M059J (cell line): ENCODE measurements at places on chromosomes 3 and 15.
A peak's percentile ranks its signal among the peaks of the same experiment; 100 is the strongest.

DNA sequence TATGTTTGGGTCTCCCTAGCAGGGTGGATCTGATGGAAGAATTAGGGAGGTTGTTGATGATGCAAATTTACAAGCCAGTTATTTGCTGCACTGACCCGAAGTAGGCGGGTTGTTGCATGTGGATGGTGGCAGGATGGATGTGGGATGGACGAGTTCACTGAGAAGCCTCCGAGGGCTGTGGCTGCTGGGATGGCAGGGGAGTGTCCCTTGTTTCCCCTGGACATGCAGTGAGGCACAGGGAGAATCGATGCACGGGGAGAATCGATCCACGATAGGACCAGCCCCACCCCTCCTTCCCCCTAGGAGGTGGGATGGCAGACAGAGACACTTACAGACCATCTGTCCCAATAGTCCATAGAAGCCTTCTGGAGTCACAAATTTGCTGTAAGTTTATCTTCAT lies 31.0 kb upstream of the KLF13 start:
- DNase-seq = no peak

DNA sequence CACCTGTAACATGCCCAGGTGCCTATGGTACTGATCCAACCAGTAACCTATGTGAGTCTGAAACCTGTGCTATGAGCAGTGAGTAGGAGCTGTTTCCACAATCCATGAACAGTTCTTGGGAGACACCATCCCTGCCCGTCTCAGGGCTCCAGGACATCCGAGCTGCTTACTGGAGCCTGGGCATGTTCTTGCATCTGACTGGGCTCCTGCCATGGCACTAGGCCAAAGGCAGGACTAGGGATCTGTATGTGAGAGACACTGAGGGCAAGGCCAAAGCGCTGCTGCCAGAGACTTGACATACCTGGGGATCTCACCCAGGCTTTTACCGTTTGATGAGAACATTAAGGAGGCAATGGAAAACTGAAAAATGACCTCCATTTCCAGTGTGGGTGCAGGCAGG lies 59.8 kb downstream of the WDR76 start:
- DNase-seq = no peak

GRCh38 chr3:72052841-72053409 lies 268.0 kb upstream of the PROK2 start:
- DNase-seq = no peak

- peak; percentile 70 for DNase-seq
Observed at GRCh38 chr3:15339786-15340215, 7.4 kb upstream of the SH3BP5 start.

DNA sequence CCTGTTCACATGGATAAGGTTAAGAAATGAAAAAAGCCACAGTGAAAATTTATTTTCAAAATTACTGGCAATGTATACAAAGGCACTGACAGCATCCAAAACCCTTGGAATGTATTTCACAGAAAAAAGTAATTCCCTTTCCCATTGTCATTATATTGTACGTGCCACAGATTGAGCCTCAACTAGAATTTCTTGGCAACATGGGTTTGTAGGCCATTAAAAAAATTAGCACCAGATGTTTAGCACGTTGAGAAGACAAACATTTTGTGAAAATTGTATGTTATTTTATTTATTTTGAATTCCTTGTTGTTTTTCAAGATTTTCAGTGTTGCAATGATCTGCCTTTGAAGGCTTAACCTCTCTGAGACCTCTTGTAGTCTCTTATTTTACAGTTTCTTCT lies 76.3 kb upstream of the EPHB3 start:
- DNase-seq = no peak

GRCh38 chr15:46751303-46751702 lies 966.0 kb upstream of the SEMA6D start:
- DNase-seq = no peak

- no peak for DNase-seq
Observed at GRCh38 chr3:74921676-74922075, 307.2 kb upstream of the CNTN3 start.

DNA sequence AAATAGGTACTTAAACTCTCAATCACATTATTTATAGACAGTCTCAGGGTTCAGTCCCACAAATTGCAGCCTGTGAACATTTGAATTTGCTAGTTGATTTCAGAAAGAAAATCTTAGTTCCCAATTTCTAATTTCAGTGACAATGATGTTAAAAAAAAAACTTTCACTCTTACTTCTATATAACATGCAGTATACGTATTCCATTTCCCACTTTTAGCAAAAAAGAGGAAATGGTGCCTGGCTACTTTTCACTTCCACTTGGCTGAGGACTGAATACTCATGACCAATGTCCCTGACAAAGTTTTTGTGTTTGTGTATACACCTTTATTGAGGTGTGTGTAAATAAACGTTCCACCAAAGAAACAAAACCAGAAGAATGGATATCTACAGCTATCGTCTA lies 32.1 kb upstream of the XCR1 start:
- DNase-seq = no peak

- no peak for DNase-seq
Observed at GRCh38 chr3:73855813-73856212, 231.1 kb upstream of the PDZRN3 start.

DNA sequence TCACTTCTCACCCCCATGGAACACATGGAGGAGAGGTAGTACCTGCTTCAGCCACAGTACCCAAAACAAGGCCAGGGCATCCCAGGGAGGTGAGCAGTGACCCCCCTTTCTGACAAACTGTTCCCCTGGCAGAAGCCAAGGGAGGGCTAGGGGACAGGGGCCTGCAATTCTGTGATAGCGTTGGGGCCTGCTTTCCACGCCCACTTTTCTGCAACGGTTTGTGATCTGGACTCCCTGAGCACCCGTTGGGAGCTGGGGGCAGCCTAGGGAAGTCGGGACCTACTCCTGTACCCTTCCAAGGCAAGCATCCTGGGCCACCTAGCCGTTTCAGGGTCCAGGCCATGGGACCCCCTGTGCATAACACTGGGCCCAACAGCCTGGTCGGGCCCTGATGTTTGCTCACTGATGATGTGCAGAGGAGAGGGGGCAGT lies 996 bp upstream of the DNAJA4 start:
- DNase-seq = no peak

GRCh38 chr3:124353691-124354090 lies 361.8 kb upstream of the ROPN1 start:
- no peak for DNase-seq

DNA sequence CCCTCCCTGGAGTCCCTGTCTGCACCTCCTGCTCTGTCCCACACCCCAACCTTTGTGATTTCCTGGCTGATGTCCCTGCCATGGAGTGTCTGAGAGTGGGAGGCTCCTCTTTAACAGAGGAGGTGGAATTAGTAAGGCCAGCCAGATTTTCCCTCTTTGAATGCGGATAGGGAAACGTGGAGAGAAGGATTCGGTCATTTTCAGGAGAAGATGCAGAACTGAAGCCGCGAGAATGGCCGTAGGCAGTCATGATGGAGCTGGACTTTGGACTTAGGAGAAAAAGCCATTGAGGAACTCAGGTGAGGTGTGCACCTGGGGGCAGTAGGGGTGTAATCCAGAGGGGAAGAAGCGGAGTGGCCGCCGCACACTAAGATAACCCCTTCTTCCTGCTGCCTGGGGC lies 138.1 kb upstream of the ATP10A start:
- no peak for DNase-seq

GRCh38 chr3:4536260-4536659 lies 43.1 kb downstream of the ITPR1 start:
- no peak for DNase-seq

- DNase-seq = no peak
Observed at GRCh38 chr3:31358473-31359070, 174.2 kb upstream of the STT3B start.

- DNase-seq = peak; percentile 92
Observed at GRCh38 chr15:73930371-73930770, 4.1 kb downstream of the LOXL1 start.

DNA sequence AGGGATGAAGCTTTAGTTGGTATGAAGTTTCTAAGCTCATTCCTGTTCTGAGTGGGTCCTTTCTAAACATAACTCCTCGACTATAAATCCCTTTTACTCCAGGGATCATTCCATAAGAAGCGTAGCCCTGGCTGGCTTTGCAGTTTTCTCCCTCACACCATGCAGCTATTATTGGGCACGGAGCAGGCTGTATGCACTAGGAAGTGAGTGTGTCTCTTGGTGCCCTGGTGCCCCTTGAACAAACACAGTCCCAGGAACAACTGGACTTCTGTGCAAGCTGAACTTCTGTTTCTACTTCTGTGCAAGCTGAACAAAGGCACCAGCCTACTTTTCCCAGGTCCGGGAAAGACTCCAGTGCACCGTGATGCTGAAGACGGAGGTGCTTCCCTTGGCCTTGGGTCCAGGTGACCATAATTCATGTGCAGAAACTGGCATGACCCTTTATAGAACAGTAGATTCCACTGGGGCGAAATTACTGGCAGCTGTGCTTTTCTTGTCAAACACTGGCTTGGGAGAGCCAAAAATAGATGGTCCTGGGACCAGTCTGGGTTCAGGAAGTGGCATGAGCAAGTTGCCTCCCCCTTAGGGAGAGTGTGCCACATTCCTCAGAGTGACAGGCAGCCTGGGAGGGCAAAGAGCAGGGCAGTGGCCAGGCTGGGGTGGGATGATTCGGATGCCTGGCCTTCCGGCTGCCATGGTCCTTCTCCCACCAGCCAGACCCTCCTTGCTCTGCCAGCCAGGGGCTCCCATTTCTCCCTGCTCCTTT lies 127.2 kb downstream of the SLCO3A1 start:
- peak; percentile 23 for DNase-seq

- no peak for DNase-seq
Observed at GRCh38 chr3:184002469-184002868, 15.2 kb downstream of the ABCC5 start.

DNA sequence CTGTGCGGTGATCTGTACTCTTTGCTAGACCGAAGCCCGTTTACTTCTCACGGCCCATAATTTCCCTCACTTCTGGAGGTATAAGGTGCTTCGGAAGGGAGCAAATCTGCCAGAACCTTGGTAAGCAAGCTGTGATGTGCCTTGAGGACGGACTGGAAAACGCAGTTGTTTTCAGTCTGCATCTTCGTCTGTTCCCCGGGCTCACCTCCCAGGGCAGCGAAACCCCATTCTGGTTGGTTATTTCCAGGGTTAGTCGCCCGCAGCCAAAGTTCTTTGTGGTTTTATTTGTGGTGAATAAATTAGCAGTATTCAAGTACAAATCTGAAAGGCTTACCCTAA lies 401 bp downstream of the RAMAC start:
- DNase-seq = no peak

DNA sequence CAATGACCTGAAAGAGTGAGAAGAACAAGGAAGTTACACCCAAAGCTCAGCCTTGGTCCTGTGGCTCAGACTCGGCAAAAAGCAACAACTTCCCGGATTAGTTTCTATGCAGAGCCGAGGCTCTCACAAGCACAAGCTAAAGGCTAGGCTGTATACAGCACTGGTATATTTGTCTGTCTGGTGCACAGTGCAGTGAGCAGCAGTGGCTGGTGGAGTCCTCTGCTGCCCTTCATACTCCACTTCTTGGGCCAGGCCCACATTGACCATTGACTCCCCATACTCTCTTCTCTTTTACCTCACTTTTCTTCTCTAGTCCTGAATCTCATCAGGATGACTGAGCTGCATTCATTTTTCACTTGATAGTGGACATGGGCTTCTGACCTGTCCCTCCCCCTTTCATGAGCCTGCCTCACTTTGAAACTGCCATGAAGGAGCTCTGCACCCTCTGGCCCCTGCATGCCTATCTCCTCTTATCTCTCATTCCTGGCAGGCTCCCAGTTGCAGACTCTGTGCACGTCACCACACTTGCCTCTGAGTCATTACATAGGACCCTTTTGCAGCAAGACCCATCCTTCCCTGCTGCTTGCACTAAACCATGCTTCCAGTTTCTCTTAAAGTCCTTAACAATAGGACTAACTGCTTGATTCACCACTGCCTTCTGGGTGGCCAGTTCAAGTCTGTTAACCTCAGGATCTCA lies 379.3 kb downstream of the NTRK3 start:
- DNase-seq = peak; percentile 91
